CD4-positive, alpha-beta T cell treated with Interleukin-15 for 4 hours (primary cell): ENCODE measurements at places on chromosomes 1 and 21.

DNA sequence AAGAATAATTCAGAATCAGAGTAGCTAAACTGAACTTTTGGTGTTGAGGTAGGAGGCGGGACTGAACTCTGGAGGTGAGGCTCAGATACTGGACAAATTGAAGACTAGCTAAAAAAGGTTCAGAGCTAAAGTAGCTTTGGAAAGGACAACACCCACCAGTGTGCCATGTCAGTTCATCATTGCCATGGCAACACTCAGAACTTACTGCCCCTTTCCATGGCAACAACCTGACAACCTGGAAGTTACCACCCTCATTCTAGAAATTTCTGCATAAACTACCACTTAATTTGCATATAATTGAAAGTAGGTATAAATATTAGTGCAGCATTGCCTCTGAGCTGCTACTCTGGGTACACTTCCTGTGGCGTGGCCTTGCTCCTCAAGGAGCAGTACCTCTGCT is 30.3 kb upstream of the POGK start:
- no peak for DNase-seq

- no peak for DNase-seq
Measured at GRCh38 chr1:240030236-240030635, 61.4 kb upstream of the FMN2 start.

GRCh38 chr1:232690285-232690935 is 60.5 kb upstream of the SIPA1L2 start:
- DNase-seq, result no peak

DNA sequence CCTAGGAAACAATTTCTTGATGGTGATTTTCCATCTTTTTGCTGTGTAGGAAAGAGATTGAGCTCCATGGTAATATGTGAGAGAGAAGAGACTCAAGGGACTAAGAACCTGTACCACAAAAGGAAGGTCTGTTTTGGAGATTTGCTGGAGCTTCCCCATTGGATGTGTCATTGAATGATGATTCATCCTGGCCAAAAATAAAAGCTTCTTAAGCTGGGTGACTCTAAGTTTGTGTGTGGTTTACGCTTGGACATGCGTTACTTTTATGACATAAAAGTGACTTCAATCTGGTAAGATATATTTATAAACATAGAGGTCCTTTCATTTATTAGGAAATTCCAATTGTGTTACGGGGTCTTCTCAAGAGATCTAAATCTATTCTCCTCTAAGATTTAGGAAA is 17.4 kb upstream of the IL19 start:
- no peak for DNase-seq

GRCh38 chr21:40243685-40244084 is 376.4 kb downstream of the PCP4 start:
- DNase-seq, result no peak
